ENCODE measurements at places on chromosomes 16 and 17.

- no peak for DNase-seq
Observed at GRCh38 chr16:569445-570254, at the start of gene PIGQ. Gene PIGQ (plus strand): TSS chr16:569968. CDS start chr16:574075, 4,107 bp downstream.

GRCh38 chr16:8886593-8887430 lies 4.7 kb downstream of the LITAFD start:
- DNase-seq = no peak

GRCh38 chr17:28482551-28483199 lies 9.2 kb downstream of the SLC13A2 start:
- no peak for DNase-seq

DNA sequence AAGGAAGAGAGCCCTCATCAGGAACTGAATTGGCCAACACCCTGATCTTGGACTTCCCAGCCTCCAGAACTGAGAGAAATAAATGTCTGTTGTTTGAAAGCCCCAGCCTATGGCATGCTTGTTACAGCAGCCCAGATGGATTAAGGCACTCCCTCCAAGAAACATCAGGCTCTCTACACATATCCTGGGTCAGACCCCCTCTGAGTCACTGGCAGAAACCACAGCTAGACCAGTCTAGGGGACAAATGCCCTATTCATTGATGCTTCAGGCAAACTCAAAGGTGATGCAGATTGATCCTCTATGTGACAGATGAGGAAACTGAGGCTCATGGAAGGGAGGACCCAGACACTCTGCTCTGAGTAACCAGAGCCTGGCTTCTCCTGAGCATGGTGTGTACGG lies 116.8 kb downstream of the WSCD1 start:
- DNase-seq = no peak

GRCh38 chr16:83420206-83420760 lies 387.5 kb upstream of the HSBP1 start:
- DNase-seq = no peak

- DNase-seq = no peak
Observed at GRCh38 chr16:67186550-67186950, 2.8 kb upstream of the MATCAP1 start.

DNA sequence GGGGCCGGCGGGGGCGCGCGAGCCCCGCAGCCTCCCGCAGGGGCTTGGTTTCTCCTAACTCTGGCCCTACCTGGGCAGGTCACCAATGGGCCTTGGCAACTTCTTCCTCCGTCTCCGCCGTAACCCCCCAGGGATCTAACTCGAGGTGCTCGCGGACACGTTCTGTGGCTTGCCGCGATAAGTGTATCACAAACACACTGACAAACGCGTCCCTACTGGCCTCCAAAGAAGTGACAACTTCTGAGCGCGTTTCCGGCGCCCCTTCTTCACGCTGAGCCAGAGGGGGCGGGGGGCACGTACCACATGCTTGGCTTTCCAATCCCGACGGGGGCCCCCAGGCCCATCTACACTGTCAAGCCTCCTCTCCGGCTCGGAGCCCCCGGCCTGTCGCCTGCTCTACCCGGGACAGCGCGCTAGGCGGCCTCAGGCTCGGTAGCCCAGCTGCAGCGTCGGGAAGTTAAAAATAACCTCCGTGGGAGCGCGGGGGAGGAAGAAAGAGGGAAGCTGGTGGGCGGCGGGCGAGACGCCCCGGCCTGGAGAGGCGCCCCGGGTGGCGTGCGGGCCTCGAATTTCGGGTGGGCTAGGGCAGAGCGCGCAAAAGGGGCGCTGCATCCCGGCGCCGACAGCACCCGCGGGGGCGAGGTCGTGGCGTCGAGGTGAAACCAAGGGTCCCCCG lies 725 bp upstream of the SPHK1 start:
- DNase-seq = no peak

DNA sequence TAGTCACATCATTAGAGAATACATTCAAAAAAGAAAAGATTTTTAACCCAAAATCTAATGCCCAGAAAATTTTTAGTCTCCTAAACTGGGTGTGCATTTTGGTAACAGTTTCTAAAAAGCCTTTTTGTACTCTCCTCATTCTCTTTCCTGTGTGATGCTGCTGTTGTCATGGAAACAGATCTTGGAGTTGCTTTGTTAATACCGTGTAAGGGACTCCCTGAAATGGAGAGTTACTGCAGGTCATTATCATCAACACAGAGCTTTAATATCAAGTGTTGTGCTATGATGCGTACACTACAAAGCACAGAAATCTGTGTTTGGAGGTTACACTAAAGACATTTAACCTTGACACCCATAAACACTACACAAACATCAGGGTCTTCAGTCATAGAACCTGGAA lies 216.3 kb downstream of the PRKCA start:
- DNase-seq = no peak

DNA sequence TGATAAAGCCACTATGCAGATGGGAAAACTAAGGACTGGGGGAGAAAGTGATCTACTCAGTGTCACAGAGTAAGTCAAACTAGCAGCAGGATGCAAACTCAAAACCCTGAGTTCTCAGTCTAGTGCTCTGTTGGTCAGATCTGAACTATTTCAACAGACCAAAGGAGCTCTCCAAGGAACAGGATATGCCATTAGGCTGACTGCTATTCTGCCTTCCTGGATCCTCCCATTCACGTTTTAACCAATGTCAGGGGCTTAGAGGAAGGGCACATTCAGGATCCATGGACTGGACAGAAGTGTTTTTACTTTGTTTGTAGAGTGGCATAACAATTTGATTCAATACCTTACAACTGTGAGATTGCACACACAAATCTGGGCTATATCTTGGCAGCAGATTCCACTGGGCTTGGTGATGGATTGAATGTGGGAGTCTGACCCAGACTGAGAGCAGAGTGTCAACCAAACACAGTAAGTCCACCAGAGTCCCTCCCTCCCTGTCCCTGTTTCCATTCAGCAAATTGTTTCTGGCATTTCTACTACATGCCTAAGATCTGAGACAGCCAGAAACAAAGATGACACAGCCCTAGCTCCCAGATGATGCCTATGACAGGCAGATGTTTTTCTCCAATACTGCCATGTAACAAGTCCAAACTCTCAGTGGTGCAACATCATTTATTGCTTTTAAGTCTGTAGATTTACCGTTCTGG lies 337.8 kb upstream of the CDH5 start:
- DNase-seq = no peak

- no peak for DNase-seq
Observed at GRCh38 chr17:37736428-37736827, 8.4 kb downstream of the HNF1B start.

- DNase-seq = peak; percentile 13
Observed at GRCh38 chr16:15653227-15653626, 3.2 kb downstream of the NDE1 start.

DNA sequence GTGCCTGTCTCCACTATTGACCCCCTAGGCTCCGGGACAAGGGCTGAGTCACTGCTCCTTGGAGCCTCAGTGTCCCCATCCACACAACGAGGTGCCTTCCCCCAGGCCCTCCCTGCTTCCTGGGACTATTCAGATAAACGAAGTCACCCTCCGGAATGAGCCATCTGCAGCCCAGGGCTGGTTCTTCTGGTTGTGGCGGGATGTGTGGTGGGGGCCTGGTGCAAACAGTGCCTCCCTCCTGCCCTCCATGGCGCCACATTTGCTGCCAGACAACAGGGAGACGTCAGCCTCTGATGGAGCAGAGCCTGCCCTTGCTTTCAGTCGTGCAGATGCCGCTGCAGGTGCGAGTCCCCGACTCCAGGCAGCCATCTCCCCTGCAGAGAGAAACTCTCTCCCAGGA lies 5.1 kb upstream of the KRT16 start:
- DNase-seq = no peak

GRCh38 chr16:78895681-78896080 lies 704.9 kb downstream of the MAF start:
- DNase-seq = no peak

DNA sequence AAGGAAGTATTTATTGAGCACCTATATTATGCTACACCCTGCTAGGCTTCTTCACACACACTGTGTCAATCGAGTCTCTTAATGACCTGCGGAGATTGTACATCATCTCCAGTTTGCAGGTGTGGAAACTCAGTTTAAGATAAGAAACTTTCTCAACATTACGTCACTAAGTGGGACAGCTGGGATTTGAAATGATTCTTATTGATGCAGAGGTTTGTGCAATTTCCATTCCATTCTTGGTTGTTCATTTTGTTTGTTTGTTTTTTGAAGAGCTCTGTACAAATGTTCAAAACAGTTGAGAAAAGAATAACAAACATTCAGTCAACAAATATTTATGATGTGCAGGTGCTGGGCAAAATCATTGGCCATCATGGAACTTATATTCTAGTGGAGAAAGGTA lies 84.8 kb downstream of the MAP2K6 start:
- no peak for DNase-seq

DNA sequence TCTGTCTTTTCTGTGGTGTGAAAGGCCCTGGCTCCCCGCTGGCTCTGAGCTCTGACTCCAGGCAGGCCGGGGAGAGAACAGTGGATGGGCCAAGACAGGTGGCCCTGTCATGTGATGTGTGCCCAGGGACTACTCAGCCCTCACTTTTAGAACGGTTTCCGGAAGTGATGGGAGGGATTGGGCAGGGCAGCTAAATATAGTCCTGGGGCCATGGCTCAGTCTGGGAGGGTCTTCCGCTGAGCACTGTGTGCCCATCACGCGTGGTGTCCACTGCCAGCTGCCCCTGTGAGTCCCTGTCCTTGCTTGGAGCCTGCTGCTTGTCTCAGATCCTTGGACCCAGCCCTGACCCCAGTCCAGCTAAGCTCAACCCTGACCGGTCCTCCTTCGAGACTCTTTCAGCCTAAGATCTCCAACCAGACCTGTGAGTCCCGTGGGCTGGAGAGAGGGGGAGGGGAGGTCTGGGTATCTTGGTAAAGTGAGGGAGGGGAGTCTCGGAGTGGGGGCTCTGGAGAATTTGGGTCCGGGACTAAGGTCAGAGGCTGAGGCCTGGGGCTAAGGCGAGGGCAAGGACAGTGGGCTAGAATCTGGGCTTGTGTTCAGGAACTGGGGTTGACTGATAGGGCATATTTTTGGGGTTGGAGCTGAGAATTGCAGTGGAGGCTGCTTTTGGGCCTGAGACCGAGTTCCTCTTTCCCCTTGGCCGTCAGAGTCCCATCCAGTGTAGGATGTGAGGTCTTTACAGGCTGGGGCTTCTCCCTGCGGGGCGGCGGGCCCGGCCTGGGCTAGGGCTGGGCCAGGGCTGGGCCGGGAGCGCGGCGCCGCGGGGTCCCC lies at the start of gene TRIM72:
Gene TRIM72 (plus strand): TSS at position 243 of the 831 bp plus-strand sequence. CDS start 620 bp downstream, outside the sequence.
- no peak for DNase-seq

GRCh38 chr16:6510261-6510660 lies 822.4 kb upstream of the RBFOX1 start:
- DNase-seq = no peak

DNA sequence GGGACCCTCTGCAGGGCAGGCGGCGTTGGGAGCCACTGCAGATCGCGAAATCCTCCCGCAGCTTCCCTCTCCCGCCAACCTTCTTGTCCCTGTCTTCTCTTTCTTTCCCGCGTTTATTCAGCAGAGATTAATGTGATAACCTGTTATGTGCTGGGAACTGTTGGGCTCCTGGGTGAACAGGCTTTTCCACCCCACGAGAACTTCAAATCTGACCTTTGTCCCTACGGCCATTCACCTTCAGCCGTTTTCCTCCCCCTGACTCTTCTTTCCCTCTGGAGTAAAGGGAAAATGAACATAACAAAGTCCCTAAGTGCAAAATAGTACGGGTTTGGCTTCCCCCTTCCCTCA lies 15.2 kb upstream of the KPNA2 start:
- DNase-seq = no peak

GRCh38 chr17:64778240-64779097 lies 116.4 kb upstream of the SMURF2 start:
- peak; percentile 22 for DNase-seq

- DNase-seq = no peak
Observed at GRCh38 chr16:8594149-8594666, 3.9 kb upstream of the TMEM114 start.

- DNase-seq = no peak
Observed at GRCh38 chr17:280216-280615, 72.4 kb downstream of the RPH3AL start.

DNA sequence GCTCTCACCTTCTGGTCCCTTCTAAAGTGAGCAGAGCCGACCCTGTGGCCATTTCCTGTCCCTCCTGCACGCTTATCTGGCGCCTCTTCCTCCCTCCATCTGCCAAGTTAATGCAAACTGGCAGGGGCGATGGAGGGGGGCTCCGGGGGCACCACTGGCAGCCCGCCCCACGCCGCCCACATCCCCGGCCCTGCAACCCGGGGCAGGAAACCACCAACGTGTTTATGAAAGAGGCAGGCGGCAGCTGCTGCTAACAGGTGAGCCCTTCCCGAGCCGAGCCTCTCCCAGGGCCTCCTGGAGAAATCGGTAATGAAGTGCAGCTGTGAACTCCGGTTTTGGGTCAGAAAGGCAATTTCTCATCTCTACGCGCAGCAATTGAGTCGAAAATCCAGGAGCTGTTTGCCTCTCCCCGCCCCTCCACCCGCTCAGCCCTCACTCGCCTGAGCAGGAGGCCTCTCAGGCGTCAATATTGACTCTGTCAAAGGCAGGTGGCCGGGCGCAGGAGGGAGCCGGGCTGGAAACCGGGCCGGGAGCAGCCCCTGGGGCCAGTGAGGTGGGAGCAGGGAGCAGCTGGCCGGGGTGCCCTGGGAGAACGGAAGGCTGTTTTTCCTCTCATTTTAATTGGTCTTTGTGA lies 164.4 kb upstream of the GSE1 start:
- peak; percentile 94 for DNase-seq

DNA sequence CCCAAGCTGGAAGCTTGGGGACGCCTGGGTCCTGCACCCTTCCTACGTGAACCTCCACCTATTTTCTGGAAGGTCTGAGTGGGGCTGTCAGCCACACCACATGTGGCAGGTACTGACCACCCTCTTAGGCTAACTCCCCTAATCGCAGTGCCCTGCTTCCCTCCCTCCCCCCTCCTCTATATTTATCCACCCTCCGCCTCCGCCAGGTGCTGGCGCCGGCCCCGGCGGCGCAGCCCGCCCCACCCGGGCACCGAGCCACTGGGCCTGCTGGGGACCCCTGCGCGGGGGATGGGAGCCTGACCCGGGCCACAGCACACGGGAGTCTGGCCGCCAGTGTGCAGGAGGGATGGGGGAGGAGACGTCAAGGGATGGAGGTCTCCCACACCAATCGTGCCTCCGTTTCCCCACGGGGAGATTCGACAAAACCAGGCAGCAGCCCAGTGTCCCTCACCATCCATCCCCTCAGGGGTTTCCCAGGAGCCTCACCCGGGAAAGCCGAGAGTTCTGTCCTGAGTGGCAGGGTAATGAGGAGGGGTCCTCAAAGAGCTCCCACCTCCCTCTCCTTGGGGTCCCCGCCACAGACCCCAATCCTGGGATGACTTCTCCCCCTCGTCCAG lies 1.3 kb downstream of the PLEKHH3 start:
- peak; percentile 92 for DNase-seq

DNA sequence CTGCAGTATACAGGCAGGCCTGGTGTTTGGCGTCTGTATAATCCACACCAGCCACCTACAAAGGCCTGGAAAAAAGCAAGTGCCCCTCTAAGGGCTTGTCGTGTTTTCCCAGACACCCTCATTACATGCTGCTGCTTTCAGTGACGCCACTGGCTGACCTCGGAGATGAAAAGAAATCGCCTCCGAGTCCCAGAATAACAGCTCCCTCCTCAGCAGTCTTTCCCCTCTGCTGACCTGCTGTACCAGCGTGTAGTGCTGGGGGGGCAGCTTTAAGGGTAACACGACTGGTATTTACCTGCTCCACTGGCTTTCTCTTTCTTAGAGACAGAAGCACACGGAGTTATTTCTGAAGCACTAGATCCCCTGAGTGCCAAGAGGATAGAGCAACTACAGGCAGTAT lies 296.8 kb downstream of the GRIN2A start:
- DNase-seq = no peak
